ENCODE measurements at places on chromosomes 4 and X. TPM values are rescaled to one million over a fixed set of nuclear protein-coding genes. Genes with fewer than 3 reads are reported as not detected.
A peak's percentile ranks its signal among the peaks of the same experiment; 100 is the strongest.

Gene RPS6KA3
- total RNA-seq: 93.7 TPM

- no peak for DNase-seq
Observed at GRCh38 chrX:52270453-52271116, 85.9 kb downstream of the MAGED4 start.

GRCh38 chrX:129984111-129984958 is 1.9 kb downstream of the BCORL1 start:
- DNase-seq: peak; percentile 51

Gene FAM149A
- 18.4 TPM for total RNA-seq

- peak; percentile 65 for DNase-seq
Observed at GRCh38 chr4:39698424-39699009, 581 bp downstream of the UBE2K start.

Gene NKX3-2
- 0.09 TPM for total RNA-seq

Gene CBR4
- 29.6 TPM for total RNA-seq

- peak; percentile 77 for DNase-seq
Observed at GRCh38 chr4:56434599-56435139, 746 bp downstream of the PPAT start.

- no peak for DNase-seq
Observed at GRCh38 chr4:1512738-1513660, 106.8 kb upstream of the NKX1-1 start.

GRCh38 chr4:1176398-1177273 is 4.3 kb upstream of the SPON2 start:
- DNase-seq: no peak

Gene MAP9
- total RNA-seq: 1.0 TPM

GRCh38 chrX:7168371-7168770 is 20.4 kb upstream of the PUDP start:
- DNase-seq: no peak

DNA sequence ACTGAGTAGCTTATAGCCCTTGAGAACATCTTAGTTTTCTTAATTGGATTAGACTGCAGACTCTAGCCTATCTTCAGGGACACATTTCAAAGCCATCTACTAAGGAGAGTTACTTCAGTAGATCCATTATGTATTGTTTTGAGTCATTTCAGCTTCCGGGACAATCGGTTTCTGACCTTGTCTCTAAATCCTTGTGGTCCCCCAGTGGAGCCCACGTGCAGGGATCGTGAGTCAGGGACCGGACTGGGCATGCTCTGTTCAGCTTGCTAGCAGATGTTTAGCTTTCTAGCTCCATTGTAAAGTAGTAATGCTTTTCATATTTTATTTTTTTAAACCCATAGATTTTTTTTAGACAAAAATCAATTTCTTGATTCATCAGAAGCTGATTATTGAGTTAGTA is 211.9 kb upstream of the PRPS2 start:
- DNase-seq: no peak

Gene RTL3
- total RNA-seq: not detected

Gene EMCN
- total RNA-seq: 2.5 TPM

Gene PRRG3
- total RNA-seq: 0.37 TPM

Gene STPG2
- total RNA-seq: not detected

Gene HTRA3
- total RNA-seq: 2.5 TPM

- DNase-seq: no peak
Observed at GRCh38 chr4:71261633-71262121, 77.1 kb upstream of the SLC4A4 start.

Gene MAGEA2
- not detected for total RNA-seq

- no peak for DNase-seq
Observed at GRCh38 chr4:3816983-3817960, 51.1 kb downstream of the ADRA2C start.

DNA sequence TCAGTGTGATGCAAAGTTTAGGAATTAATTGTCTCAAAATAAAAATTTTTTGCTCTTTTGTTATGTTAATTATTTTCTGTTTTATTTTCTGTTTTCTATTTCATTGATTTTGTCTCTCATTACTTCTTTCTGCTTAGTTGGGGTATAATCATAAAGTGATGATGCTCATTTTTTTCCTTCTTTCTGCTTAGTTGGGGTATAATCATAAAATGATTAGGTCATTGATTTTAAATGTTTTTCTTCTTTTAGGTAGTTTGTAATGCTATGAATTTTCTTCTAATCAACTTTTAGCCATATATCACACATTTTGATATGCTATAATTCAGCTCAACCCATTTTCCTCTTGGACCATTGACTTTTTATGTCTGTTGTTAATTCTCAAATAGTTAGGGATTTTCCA is 43.7 kb downstream of the NEUROG2 start:
- DNase-seq: no peak

GRCh38 chr4:92514627-92515026 is 210.9 kb downstream of the GRID2 start:
- no peak for DNase-seq

Gene FAM184B
- total RNA-seq: 0.18 TPM

DNA sequence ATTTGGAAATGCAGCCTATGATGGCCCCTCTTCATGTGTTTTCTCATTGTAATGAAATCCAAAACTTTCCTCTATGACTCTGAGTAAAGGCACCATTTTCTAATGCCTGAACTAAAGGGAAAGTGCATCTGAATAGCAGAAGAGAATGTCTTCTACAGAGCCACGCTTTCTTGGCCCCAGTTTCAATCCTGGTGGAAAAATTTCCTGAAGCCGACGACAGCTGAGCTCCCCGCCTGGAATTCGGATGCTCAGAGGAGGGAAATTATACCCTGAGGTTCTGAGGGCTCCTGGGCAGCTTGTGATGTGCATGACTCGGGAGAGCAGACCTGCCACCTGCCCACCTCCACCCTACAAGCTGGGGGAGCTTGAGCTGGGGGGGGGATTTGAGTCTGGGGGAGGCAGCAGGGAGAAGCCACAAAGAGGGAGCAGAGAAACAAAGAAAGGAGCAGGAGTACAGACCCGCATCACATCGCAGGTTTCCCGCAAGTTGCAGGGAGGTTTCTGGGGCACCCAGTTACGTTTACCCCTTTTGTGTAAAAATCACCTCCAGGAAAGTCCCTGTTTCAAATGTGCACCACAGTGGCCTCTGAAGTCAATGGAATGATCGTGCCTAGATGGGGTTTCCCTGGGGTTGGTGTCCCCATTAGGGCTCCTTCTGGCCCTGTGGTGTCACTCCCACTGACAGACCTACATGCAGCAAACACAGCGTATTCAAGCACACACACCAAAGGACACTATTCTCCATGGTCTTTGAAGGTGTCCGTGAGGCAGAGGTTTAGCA is 145.6 kb upstream of the RBPJ start:
- no peak for DNase-seq

Gene RASL11B
- not detected for total RNA-seq

DNA sequence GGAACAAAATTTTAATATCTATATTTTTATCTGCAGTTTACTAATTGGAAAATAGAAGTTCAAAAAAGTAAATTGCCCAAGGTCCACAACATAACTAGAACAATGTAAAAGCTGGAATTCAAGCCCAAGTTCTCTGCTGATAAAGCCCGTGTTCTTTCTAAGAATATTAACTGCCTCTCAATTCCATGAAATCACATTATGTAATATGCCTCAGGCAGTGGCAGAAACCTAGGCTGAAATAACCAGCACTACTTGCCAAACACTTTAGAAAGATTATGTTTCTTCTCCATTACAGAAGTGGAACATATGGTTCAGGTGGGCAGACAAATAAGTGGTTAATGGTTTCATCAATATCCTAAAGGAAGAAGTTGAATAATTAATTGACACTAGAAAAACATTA is 56.7 kb upstream of the ADGRL3 start:
- DNase-seq: no peak

Gene CNKSR2
- total RNA-seq: 0.15 TPM

GRCh38 chr4:13994016-13994415 is 366.5 kb upstream of the BOD1L1 start:
- DNase-seq: no peak

DNA sequence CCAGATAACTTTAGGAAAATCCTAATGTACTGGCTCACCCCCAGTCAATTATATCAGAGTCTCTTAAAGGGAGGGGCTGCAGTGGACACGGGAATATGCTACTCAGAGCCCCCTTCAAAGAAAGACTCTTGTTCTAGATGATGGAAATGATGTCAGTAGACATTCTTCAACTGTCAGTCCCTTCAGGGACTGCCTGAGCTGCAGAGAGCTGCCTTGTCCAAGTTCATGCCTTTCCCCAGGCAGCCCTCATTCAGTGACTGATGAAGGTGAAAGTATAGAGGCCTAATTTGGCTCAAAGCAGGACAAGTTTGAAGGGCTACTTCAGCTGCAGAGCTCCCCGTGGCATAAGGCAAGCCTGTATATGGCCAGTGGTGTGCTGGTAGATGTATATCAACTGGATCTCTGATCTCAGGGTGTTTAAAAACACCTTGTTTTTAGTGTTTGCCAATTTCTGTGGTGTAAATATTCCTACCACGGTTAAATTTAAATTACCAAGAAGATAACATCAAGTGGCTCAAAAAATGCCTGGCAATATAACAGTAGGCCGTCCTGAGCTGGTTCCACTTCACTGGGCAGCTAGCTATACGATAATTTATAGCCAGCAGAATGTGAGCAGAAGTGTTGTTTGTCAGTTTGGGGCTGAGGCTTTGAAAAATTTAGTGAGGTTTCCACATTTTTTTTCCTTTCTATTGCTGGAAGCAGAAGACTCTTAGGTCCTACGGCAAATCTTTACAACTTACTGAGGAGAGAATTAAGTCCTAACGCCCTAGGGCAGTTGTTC is 748.8 kb upstream of the FTHL17 start:
- no peak for DNase-seq

DNA sequence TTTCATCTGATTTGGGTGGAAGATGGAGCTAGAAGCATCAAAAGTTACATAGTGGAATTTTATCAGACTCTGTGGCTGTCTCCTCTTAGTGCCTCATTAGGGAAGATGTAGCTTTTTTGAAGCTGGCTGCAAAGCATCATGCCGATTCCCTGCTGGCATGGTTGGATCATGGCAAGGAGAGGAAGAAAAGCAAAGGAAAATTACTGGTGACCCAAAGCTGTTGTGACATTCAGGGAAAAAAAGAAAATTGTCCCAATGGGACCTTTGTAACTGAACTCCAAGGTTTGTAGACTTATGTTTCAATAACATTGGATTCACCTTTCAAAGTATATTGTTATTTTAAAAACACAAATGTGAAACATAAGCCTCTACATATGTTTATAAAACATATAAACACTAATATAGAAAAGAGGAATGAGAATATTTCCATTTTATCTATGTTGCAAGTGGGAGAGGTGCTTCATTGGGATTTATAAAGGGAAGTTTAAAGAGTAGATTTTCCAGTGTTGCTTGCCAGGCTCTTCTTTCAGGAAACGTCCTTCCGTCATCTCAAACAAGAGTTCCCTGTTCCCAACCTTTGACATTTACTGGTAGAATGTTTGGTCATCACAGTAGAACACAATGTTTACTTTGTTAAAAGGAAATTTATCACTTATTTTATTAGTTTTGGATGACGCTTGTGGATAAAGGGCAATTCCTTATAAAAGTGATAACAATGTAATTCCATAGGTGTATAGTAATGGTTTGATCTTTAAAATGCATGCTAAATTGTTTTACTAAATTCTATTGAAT is 190.1 kb upstream of the GPRIN3 start:
- no peak for DNase-seq

GRCh38 chr4:88860586-88860985 is 163.0 kb upstream of the NAP1L5 start:
- DNase-seq: no peak

DNA sequence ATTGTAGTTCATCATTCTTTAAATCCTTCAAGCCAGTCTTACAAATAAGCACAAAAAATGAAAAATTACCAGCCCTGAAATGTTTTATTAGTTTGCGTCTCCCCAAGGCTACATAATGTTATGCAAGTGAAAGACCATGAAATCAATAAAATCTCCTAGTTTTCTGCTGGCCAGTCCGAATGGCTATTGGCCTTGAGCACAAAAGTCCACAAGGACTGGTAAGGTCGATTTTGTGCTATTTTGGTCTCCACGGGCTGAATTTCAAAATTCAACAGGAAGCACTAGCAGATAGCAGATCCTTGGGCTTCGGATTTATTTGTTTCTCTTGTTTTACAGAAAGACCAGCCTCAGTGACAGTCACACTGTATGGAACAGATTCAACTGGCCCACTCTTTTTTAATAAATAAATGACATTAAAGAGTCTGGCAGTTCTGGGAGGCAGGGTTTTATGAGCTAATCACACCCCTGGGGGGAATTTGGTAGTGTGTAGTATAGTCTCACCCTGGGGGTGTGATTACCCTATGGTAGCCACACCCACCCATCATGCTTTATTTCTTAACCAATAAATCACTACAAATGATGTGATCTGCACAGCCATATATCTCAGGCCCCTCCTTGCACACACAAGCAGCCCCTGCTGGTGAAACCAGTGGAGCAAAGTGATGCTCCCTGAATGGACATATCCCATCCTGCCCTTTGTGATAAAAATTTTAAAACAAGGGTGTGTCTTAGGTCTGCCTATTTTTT is 51.1 kb upstream of the TMEM33 start:
- DNase-seq: no peak

DNA sequence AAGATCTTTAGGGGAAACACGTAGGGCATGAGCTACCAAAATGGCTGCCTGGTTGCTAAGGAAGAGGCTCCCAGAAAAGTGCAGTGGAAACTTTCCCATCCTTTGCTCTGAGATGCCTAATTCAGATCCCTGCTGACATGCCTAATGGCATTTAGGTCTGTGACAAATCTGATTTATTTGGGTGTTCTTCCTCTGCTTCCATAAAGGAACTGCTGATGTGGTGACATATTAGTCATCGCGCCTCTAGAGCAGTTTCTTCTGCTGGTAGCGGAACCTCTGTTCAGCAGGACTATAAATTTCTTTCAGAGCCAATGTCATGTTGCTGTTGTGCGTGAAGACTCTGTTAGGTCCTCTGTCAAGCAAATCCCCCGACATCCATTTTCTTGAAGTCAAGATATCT is 310.0 kb downstream of the PDHA2 start:
- DNase-seq: no peak

Gene CENPI
- total RNA-seq: 5.6 TPM

GRCh38 chr4:187577941-187578480 is 417.6 kb upstream of the ZFP42 start:
- DNase-seq: no peak

- no peak for DNase-seq
Observed at GRCh38 chrX:95058815-95059214, 1384.8 kb downstream of the FAM133A start.

DNA sequence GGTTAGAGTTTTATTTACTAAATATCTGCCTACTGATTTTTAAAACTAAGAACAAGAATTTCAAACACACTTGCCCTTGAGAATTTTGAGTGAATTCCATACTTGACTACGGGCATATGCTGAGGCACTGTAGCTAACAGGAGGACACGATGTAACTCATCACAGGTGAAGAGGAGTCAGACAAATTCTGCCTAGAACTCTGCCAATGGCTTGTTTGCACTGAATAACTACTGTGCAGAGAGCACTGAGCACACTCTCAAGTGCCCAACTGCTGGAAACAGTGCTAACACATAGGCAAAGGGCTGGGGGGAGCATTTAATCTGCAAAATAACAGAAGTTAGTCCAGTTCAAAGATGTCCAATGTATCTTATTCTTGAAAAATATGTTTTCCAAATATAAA is 104.4 kb downstream of the WDFY3 start:
- no peak for DNase-seq

All from left colon (tissue), 2 donors.